Fibroblast of the aortic adventitia (primary cell): ENCODE measurements at places on chromosomes 6 and 20. TPM values are rescaled to one million over a fixed set of nuclear protein-coding genes. Genes with fewer than 3 reads are reported as not detected.

The PDYN gene
- total RNA-seq = not detected in 2 replicates

The CNR1 gene
- total RNA-seq = not detected in 2 replicates

The MAFB gene
- total RNA-seq = 1.5 and 42.8 TPM in 2 replicates

The TXLNB gene
- 0.33 and 0.36 TPM in 2 replicates for total RNA-seq

The TMEM151B gene
- not detected in 2 replicates for total RNA-seq

The RPS18 gene
- total RNA-seq = 1,533 and 4,237 TPM in 2 replicates

The PRICKLE4 gene
- 0.45 and 6.3 TPM in 2 replicates for total RNA-seq

The MAP3K5 gene
- total RNA-seq = 1.9 and 15.5 TPM in 2 replicates

The CCN5 gene
- 67.9 and 266 TPM in 2 replicates for total RNA-seq

The ID4 gene
- 11.4 and 18.0 TPM in 2 replicates for total RNA-seq

The CLIC1 gene
- 174 and 576 TPM in 2 replicates for total RNA-seq

The DEF6 gene
- 0.18 and 1.1 TPM in 2 replicates for total RNA-seq

The SLC35D3 gene
- not detected in 2 replicates for total RNA-seq

The DEFB127 gene
- not detected in 2 replicates for total RNA-seq

The IL20RA gene
- 0.18 and 0.90 TPM in 2 replicates for total RNA-seq

The DEFB124 gene
- total RNA-seq = not detected in 2 replicates

The HLA-DQA2 gene
- not detected in 2 replicates for total RNA-seq

The EEF1A2 gene
- 0.18 TPM in 1 of 2 replicates, not detected in the other for total RNA-seq

The CALHM4 gene
- not detected in 2 replicates for total RNA-seq

The TMEM217 gene
- total RNA-seq = 0.09 TPM in 1 of 2 replicates, not detected in the other

The STX11 gene
- 0.16 and 3.5 TPM in 2 replicates for total RNA-seq

The FGD2 gene
- total RNA-seq = not detected in 2 replicates

The NOX3 gene
- not detected in 2 replicates for total RNA-seq

The CTSA gene
- 56.2 and 166 TPM in 2 replicates for total RNA-seq

The TCF15 gene
- total RNA-seq = not detected in 2 replicates

The SLC32A1 gene
- total RNA-seq = not detected in 2 replicates

The PNPLA1 gene
- total RNA-seq = 0.09 TPM in 1 of 2 replicates, not detected in the other

The BPIFB2 gene
- not detected in 2 replicates for total RNA-seq

The SS18L1 gene
- 5.7 and 8.9 TPM in 2 replicates for total RNA-seq

The AKAP12 gene
- total RNA-seq = 196 and 349 TPM in 2 replicates

The PGC gene
- not detected in 2 replicates for total RNA-seq

The TRIM15 gene
- not detected in 2 replicates for total RNA-seq

The MMP24 gene
- 0.16 and 0.81 TPM in 2 replicates for total RNA-seq

The FAM50B gene
- 6.0 and 7.4 TPM in 2 replicates for total RNA-seq

The TBPL1 gene
- total RNA-seq = 10.9 and 30.2 TPM in 2 replicates

The RCAN2 gene
- 8.0 and 14.9 TPM in 2 replicates for total RNA-seq

The SIRT5 gene
- total RNA-seq = 4.9 and 8.6 TPM in 2 replicates

The SLC4A11 gene
- total RNA-seq = 0.49 and 0.63 TPM in 2 replicates
